ENCODE measurements at places on chromosomes 6 and 20.

- DNase-seq = no peak
These were observed 64.8 kb downstream of the GRIK2 start for GRCh38 chr6:101458336-101458735.

DNA sequence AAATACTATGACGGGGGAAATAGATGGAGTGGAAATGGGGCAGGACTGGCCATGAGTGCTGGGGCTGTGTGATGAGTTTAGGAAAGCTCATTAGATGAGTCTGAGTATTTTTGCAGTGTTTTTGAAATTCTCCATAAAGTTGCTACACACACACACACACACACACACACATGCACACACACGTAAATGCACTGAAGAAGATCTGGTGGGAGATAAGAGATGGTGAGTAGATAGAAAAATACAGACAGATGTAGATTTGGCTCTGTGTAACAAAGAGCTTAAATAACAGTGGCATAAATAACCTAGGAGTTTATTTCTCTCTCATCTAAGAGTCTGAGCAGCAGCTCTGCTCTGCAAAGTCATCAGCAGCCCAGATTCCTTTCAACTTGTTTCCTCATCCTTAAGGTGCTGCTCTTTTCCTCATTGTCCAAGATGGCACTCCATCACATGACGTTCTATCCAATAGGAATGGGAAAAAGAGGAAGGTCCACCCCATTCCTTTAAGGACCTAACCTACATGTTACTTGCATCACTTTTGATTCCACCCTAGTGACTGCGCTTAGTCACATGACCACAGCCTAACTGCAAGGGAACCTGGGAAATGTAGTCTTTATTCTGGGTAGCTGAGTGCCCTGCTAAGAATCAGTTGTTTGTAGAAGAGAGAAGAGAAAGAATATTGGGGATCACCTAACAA, 76.4 kb downstream of the EYA2 start:
- no peak for DNase-seq

DNA sequence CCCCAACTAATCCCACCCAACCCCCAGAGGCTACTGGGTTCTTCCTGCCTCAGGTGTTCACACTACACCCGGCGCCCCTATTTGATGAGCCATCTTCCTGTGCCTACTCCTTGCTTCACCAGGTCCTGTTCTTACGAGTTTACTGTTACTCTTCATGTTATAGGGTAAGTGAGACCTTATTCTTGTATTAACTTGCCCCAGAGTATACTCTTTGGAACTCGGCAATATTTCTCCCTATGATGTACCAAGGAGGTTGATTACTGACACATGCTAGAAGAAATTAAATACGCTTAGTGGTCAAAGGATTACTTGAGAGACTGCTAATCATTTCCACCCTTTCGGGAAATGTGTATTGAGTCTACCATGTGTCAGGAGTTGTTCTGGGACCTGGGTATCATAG, 8.9 kb downstream of the RING1 start:
- no peak for DNase-seq

DNA sequence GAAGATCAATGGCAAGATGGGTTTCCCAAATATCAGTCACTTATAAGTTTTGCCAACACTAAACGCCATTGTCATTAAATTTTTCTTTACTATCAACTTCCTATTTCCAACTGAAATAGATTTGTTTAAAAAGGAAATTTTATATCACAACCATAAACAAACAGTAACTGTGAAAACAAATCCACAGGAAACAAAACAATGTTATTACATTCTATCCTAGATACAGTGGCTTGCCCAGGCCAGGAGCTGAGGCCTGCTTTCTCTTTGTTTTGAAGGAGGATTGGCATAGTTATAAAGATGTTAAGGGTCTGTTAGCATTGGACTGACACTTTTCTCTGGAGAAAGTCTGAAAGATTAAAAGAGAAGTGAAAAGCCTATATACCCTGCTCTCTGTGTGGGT, 24.9 kb downstream of the PPP1R16B start:
- no peak for DNase-seq

DNA sequence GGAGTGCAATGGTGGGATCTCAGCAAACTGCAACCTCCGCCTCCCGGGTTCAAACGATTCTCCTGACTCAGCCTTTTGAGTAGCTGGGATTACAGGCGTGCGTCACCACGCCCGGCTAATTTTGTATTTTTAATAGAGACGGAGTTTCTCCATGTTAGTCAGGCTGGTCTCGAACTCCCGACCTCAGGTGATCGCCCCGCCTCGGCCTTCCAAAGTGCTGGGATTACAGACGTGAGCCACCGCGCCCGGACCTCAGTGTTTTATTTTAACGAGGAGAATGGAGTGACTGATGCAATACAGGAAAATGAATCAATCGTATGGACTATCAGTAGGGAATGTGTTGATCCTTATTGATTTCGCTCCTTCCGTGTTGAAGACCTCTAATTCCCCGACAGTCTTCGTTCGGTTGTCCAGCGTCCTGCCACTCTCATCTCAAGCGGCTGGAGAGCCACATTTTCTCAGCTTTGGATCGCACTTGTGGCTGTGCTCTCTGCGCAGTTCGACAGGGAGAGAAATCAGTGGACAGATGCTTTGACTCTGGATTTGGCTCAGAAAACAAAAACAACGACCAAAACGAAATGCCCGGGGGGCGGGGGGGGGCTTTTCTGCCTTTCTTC, 166.2 kb downstream of the TRIM27 start:
- no peak for DNase-seq

DNA sequence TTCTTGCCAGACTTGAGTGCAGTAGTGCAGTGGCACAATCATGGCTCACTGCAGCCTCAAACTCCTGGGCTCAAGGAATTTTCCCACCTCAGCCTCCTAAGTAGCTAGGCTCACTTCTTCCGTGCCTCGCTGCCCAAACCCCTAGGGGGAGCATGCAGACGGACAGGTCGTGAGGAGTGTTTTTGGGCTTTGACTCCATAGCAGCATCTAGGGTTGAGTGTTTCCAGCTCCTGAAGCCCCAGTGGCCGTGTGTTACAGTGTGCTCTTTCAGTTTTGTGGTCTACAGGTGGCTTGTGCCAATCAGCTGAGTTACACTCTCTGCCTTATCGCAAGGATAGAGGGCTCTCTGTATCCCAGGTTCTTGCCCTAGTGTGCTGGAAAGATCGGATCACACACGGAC, 33.4 kb downstream of the NCOA3 start:
- no peak for DNase-seq

DNA sequence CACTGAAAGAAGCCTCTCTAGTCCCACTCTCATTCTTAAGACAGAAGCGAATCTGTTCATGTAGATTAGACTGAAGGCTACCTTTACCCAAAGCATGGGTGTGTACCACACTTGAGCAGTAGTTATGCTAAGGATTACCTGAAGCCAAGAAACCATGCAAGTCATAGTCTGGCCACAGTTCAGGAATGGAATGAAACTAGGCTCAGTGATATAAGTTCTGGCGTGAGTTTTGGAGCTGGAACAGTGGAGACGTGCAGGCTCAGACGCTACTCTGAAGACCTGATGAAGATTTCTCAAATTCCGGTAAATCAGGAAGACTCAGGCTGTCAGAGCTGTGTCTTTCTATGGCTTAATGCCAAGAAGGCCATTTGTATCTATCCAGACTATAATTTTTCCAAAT, 219.9 kb downstream of the HDGFL1 start:
- no peak for DNase-seq

DNA sequence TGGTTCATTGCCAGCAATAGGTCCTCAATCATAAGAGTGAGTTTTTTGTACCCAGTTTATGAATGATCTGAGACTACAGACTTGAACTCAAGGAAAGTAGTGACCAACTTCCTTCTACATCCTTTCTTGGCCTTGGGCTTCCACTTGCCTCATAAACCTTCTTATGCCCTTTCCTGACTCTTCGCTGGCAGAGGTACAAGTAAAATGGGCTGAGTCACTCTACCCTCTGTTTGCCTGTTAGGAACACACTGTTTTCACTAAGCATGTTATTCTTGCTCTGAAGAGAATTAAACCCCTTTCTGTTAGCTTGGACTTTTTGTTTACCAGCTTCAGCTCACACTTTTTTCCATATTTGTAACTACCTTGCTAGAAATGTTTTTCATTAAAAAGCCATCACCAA, 74.4 kb downstream of the PKHD1 start:
- DNase-seq = no peak

GRCh38 chr6:131917318-131917717, 33.9 kb downstream of the CCN2 start:
- DNase-seq = no peak
